NCI-H1105 treated with DMSO at 0.1 percent for 48 hours (cell line): ENCODE measurements at places on chromosomes 1 and 21.

DNA sequence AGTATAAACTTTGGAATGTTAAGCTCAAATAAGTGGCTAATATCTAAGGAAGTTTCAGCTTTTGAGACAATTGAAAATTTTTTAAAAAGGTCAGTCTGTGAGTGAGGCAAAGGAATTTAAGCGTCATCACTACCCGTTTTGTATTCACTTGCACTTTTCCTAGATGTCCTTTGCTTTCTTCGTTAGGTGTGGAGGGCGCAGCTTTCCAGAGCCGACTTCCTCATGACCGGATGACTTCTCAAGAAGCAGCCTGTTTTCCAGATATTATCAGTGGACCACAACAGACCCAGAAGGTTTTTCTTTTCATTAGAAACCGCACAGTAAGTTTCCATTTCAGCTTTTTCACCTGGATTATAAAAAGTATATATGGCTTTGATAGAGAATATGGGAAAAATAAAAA is 30.9 kb downstream of the KDM1A start:
- no peak for DNase-seq

DNA sequence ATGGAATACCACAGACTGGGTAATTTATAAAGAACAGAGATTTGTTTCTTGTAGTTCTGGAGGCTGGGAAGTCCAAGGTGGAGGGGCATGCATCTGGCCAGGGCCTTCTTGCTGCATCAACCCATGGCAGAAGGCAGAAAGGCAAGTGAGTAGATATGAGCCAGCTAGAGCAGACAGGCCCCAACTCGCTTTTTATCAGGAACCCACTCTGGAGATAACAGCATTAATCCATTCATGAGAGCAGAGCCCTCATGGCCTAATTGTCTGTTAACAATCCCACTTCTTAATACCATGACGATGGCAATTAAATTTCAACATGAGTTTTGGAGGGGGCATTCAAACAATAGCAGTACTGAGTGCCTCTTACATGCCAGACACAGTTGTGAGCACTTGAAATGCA is 87.2 kb upstream of the SOX13 start:
- DNase-seq: peak; percentile 76

DNA sequence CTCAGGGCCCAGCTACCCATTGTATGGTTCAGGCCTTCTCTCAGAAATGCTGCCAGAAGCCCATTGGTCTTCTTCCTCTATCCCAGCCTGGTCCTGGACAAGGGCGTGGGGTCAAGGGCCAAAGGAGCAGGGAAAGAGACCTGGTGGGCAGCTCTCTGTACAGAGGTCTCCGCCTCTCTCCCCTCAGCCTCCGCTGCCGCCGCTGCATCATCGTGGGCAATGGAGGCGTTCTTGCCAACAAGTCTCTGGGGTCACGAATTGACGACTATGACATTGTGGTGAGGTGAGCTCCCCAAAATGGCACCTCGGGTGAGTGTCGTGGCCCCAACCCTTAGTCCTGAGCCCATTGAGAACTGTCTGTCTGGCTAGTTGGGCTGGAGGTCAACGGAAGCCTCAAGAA is 34.6 kb upstream of the ARTN start:
- no peak for DNase-seq

GRCh38 chr1:185570962-185571361 is 163.2 kb upstream of the HMCN1 start:
- no peak for DNase-seq
